ENCODE measurements at places on chromosomes 11 and 22.

- DNase-seq, result no peak
These were observed 78.8 kb downstream of the C11orf65 start for GRCh38 chr11:108388576-108388975.

GRCh38 chr22:50701428-50702154 is 29.0 kb downstream of the SHANK3 start:
- no peak for DNase-seq

GRCh38 chr22:32862083-32862482 is 60.6 kb downstream of the TIMP3 start:
- DNase-seq, result no peak

- no peak for DNase-seq
These were observed 7.5 kb upstream of the ANKRD13D start for GRCh38 chr11:67281552-67282150.

DNA sequence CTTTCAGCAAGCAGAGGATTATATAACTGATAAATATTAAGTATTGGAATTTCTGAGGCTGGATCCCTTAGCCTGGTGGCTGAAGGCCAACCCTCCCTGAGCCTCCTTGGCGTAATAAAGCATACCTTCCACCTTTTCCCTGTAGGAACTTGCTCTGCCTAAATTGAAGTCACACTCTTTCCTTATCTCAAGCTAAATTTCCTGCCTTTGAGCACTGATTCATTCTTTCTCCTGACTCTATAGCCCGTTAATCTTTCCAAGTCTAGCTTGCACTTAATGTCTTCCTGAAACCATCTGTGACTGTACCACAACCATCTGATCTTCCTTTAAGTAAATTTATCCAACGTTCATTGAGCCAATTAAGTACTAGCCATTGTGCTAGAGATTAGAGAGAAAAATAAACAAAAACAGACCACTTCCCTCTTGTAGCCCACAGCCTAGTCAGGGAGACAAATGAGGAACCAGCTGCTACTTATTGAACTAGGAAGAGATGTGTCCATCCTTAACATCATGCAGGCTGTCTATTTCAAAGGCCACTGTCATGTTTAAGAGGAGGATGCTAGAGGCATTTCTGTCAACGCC is 62.9 kb downstream of the GRK3 start:
- no peak for DNase-seq

GRCh38 chr11:67045314-67045713 is 11.3 kb upstream of the RHOD start:
- no peak for DNase-seq

DNA sequence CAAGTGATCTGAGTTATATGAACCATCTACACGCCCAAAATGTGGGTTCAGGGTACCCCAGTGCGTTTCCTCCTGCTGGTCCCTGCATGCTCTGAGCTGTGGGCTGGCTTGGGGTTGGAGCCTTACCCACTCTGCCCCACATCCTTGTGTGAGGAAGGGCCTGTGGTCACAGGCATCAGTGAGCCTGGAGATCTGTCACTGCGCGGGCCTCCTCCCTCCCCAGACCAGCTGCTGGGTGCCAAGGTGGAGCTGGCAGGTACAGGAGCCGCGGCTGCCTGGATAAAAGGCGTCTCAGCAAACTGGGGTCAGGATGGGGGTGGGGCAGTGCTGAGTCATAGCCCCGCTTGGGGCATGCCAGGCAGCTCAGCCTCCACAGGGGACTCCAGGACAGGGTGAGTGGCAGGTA is 17.9 kb downstream of the GNAZ start:
- no peak for DNase-seq

GRCh38 chr22:27723158-27723557 is 78.4 kb downstream of the MN1 start:
- no peak for DNase-seq

All from stimulated activated CD8-positive, alpha-beta memory T cell treated with anti-CD3 and anti-CD28 coated beads, Interleukin-2, amount 100 ng/mL, for 1 hour (primary cell).